Stimulated activated naive CD4-positive, alpha-beta T cell (primary cell): ENCODE measurements at places on chromosomes 13 and 19.

DNA sequence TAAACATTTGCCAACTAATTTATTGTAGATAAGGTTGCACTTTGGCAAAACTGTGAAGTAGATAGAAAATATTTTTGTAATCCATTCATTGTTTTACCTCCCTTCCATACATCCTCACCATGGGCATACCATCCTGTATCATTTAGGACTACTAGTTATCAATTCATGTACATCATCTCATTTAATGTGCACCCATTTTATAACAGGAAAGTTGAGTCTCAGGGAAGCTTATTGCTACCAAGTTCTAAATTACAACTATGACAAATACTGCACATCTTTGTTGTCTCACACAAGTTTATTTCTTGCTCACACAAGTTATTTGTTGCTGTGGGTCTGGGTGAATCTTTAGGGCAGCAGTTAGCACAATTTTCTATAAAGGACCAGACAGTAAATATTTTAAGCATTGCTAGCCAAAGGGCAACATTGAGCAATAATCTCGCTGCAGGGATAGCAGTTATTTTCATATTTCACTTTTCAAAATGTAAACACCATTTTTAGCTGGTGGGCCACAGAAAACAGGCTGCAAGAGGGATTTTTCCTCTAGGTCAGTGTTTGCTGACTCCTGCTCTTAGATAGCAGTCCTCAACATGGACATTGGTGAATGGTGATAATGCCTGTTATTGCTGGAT lies 276.5 kb downstream of the GPC6 start:
- DNase-seq, result no peak

DNA sequence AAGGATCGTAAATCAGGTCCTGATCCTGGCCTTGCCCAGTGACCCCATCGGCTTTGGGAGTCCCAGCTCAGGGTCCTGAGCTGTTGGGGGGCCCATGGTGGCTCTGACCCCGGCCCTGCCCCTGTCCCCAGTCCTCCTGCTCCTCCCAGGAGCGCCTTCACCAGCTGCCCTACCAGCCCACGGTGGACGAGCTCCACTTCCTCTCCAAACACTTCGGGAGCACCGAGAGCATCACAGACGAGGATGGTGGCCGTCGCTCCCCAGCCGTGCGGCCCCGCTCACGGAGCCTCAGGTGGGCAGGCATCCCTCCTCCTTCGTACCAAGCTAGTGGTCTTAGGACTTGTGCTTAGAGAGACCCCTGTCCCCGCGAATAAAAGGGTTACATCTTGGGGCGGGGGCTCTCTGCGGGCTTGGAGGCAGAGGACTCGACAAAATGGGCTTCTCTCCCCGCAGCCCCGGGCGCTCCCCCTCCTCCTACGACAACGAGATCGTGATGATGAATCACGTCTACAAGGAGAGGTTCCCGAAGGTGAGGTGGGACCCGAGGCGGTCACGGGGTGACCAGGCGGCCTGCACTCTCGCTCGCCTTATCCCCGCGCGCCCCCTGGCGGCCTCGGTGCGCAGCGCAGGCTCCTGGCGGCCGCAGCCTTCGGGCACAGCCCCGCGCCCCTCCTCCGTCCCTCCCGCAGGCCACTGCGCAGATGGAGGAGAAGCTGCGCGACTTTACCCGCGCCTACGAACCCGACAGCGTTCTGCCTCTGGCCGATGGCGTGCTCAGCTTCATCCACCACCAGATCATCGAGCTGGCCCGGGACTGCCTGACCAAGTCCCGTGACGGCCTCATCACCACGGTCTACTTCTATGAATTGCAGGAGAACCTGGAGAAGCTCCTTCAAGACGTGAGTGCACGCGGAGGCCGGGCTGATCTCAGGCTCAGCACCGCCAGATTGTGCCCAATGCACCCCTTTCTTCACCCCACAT lies 9.1 kb downstream of the MAST1 start:
- peak; percentile 80 for DNase-seq

- no peak for DNase-seq
Measured at GRCh38 chr19:35074426-35075201, 33.1 kb downstream of the HPN start.

- no peak for DNase-seq
Measured at GRCh38 chr19:29366757-29367156, 153.8 kb upstream of the UQCRFS1 start.

GRCh38 chr19:42368765-42369164 lies 21.3 kb downstream of the CNFN start:
- DNase-seq, result no peak

GRCh38 chr13:76329866-76330580 lies 556.2 kb downstream of the KCTD12 start:
- no peak for DNase-seq

DNA sequence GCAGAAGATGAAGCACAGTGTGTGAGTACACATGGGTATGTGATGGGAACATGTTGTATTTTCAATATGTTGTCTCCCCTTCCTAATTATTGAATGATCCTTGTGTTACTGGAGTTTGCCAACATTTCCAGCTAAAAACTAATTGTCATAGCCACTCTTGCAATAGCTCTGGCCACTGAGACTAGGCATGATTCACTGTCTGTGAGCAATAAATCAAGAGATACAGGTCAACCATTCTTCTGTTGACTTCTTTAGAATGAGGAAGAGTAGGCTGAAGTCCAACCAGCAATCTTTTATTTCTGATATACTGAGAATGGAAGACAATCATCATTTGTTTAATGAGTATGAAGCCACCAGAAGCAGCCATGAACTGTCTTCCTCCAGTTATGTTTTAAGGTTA lies 413.9 kb downstream of the SLITRK5 start:
- DNase-seq, result no peak

GRCh38 chr19:7772752-7773291 lies 9.8 kb downstream of the CLEC4M start:
- DNase-seq, result no peak
